ENCODE measurements at places on chromosomes 16 and 17.
A peak's percentile ranks its signal among the peaks of the same experiment; 100 is the strongest.

DNA sequence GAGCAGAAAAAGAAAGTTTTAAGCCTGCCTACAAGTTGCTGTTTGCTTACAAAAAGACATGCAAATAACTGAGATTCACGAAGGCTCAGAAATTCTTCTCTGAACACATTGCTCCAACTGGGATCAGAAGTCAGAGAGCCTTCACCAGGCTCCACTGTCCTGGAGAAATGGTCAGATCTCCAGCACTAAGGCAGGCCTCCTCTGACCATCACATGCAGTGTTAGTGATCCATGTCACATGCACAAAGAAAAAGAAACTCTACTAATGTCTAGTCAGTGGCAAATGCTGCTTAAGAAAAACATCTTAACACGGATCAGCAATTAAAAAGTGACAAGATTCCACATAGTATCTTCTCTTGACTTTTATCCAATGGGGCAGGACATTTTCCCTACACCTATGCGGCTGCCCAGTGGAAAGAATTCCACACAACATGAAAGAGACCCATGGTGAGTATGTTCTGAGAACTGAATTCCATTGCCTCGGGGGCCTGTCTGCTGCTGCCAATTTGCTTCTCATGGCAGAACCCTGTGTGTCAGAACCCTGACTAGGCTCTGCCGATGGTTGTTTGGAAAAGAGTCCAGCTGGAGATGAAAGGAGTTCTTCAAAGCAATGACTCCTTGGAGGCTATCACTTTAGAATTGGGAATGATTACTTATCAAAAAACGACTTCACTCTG lies 96.6 kb downstream of the HIC1 start:
- DNase-seq = no peak

DNA sequence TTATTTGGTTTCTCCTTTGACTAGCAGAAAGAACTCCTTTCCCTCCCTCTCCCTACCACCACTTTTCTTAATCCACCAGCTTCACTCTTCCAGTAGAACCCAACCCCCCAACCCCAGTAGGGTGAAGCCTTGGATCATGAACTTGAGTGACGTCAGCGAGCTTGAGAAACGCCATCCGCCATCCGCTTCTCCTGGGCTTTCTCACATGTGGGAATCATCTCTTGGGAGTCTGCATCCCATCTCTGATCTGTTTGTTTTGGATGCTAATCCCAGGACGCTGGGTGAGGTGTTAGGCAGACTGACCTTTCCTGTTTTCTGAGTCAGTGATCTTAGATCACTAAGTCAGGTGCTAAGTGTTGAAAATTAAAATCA lies 16.0 kb upstream of the SOX9 start:
- DNase-seq = no peak

DNA sequence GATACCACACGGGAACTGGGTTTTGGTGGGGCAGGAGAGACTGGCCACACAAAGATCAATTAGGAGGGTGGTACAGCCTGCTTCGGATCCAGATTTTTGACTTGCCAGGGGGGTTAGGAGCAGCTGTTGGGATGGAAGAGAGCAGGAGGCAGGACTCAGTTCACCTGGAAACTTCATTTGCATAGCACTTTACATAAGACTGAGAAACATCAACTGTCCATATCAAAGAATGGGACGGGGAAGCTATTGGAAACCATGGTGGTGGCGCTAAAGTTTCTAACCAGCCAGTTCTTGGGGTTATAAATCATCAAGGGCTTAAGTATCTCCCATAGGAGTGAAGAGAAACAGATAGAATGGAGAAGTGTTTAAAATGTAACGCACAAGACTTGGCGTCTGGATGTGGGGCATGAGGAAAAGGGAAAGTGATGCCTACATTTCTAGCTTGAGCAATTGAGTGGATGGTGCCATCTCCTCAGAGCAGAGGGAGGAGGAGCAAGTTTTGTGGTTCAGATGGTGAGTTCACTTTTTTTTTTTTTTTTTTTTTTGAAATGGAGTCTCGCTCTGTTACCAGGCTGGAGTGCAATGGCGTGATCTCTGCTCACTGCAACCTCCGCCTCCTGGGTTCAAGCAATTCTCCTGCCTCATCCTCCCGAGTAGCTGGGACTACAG lies 6.4 kb upstream of the SRCAP start:
- no peak for DNase-seq

GRCh38 chr16:68605746-68606145 lies 39.4 kb upstream of the CDH3 start:
- no peak for DNase-seq

DNA sequence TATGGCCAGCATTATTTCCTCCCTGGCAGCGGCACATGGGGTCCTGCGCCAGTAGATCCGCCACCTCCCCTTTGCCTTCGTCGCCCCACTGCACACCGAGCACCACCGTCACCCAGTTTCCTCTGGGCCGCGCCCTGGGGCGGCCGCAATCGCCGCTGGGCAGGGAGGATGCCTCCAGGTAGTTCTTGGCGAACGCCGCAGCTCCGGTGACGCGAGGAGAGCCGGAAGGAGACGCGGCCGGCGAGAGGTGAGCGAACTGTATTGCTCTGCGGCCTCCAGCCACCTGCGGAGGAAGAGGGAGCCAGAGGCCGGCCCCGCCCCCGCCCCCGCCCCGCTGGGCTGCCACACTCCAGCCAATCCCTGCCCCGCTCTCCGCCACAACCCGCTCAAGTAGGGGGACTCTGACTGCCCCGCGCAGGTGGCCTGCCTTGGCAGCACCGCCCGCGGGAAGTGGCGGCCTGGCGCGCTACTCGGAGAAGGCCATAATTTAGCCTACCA lies 11.8 kb upstream of the SLFN13 start:
- DNase-seq = no peak

DNA sequence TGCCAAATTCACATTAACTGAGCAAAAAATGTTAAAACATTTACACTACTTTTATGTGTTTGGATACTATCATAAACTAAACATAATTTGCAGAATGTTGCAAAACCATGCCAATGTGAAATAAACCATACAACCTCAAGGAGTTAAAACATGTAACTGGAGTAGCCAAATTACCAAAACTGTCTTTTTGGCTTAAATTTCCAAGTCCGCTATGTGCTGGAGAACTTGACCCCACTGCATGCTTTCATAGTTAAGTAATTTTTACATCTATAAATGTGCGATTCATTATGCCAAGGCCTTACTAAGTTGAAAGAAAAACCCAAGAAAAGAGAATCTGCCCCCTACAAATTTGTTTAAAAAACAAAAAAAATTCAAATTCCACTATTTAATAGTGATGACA lies 28.2 kb downstream of the BRD7 start:
- no peak for DNase-seq

GRCh38 chr17:49587366-49588073 lies 11.8 kb downstream of the NXPH3 start:
- no peak for DNase-seq

DNA sequence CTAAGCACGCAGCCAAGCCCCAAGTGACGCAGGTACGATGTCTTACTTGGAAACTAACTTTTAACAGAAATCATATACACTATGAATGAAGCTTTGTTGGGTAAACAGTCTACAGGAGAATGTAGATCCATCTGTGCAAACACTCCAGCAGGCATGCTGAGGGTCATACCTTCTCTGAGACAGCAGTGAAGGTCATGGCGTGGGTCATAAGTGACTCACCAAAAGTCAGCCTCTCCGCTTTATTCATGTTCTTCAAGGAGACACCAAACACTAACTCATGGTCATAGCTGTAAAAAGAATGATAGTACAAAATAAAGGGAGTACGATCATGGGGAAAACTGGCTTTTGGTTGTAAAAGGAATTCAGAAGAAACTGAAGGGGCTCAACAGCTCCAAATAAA lies 20.6 kb downstream of the BLMH start:
- no peak for DNase-seq

GRCh38 chr16:6557353-6558023 lies 775.2 kb upstream of the RBFOX1 start:
- no peak for DNase-seq

DNA sequence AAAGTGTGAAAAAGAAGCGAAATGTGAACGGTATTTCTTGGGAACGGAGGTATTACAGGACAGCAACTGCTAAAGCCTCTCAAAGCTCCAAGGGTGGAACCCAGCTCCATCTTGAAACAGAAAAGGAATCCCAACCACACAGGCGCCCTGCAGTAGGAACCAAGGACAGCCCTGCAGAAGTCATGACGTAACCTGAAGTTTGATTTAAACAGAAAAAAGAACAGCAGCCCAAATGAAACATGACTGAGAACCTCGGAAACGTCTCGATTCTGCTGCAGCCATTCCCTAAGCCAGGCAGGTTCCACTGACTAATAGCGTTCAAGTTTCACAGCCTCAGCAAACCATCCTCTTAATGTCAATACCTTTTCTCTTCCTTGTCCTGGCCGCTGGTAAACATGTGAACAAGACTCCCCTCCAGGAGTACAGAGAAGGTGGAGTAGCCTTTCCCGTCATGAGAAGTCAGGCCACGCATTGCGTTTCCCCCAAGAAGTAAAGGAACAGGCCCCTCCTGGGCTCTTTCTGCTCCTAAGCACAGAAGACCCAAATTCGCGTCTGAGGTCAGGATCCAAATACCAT lies 20.1 kb downstream of the SIAH1 start:
- peak; percentile 18 for DNase-seq

DNA sequence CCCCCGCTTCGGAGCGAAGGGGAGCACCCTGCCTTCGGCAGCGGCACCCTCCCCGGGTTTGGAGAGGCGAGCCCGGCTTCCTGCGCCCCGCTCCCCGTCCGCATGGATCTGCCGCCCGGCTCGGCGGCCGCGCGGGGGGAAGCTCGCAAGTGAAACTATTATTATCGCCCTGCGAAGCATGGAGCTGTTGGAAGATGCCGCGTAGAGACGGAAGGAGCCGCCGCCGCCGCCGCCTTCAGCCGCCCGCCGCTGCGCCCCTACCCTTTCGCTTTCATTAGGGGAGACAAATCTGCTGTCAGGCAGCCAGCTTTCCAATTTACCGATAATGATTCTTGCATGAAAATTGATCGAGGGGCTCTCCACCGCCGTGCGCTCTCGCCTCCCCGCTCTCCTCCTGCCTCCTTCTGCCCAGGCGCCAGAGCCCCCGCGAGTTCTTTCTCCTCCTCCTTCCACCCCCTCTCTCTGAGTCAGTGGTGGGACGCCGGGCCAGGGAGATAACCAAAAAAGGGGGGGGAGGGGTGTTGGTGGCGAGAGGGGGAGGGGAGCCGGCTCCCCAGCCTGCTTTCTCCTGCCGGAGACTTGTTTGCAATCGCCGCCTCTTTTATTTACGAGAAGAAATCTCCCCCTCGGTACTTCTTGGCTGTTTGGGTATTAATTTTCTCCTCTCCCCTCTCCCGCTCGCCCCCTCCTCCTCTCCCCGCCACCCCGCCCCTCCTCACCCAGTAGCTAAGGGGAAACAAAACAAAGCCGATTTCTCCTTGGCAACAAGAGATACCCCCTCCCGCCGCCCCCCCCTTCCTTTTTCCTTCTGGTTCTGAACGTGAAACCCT lies 58.0 kb upstream of the GSE1 start:
- no peak for DNase-seq

DNA sequence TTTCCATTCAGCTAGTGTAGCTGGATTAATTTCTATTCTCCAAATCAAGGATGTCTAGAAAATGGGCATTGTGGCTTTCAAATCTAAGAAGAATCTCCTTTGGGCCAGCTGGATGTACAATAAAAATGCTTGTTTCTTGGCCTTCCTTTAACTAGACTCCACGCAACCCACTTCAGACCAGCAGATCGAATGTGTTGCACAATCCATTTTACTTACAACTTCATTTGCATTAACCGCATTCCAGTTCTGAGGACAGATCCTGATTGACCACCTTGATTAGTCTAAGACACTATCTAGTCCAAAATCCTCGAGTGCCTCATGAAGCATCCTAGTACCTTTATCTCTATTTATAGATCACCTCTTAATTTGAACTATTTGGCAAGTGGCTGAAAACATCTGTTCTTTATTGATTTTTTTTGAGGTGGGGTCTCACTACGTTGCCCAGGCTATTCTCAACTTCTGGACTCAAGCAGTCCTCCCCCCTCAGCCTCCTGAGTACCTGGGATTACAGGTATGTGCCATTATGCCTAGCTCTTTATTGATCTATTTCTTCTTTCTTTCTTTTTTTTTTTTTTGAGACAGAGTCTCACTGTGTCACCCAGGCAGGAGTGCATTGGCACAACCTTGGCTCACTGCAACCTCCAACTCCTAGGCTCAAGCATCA lies 20.3 kb upstream of the HAS3 start:
- DNase-seq = no peak

- no peak for DNase-seq
Observed at GRCh38 chr16:56860226-56861020, 4.6 kb upstream of the SLC12A3 start.

DNA sequence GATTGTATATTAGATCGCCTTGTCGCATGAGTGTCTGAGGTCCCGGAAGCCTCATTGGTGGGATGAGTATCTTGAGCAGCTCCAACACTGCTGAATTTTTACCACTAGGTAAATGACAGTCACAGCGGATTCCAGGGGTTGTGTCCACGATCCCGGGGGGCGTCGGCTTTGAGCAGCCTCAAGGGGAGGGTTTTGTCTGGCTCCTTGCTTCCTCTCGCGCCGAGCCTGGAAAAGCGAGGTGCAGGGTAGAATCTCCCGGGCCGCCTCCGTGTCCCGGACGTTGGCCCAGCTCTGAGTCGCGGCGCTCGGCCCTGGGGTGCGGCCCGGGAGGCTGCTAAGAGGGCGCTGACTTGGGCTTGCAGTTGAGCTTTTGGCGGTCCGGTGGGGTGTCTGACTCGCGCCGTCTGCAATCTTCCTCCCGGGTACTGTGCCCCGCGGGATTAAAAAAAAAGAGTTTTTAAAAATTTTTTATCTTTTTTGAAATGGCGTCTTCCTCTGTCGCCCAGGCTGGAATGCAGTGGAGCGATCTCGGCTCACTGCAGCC lies 4.5 kb downstream of the OR1F1 start:
- DNase-seq = no peak

GRCh38 chr17:76506408-76507345 lies 5.5 kb upstream of the RHBDF2 start:
- peak; percentile 67 for DNase-seq

GRCh38 chr16:56945847-56946527 lies 14.0 kb downstream of the HERPUD1 start:
- no peak for DNase-seq

- DNase-seq = no peak
Observed at GRCh38 chr17:35523296-35523695, 14.2 kb downstream of the SLFN12L start.

DNA sequence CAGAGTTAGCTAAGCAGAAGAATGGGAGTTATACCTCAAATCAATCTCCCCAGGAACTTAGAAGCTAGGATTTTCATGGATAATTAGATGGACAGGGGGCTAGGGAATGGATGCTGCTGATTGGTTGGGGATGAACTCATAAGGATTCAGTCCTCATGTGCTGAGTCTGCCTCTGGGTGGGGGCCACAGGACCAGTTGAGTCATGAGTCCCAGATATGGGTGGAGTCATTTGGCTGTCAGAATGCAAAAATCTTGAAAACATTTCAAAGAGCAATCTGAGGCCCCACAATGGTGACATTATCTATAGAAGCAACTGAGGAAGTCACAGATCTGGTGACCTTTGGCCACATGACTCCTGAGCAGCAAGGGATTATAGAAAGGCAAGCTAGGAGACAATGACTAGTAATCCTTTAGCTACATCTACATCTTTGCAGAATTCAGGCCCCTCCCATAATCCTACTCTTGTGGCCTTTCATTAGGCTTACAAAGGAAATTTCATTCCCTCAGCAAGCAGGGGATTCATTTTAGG lies 82.6 kb upstream of the CCL2 start:
- DNase-seq = no peak
